ENCODE measurements at places on chromosomes 11 and 22.

DNA sequence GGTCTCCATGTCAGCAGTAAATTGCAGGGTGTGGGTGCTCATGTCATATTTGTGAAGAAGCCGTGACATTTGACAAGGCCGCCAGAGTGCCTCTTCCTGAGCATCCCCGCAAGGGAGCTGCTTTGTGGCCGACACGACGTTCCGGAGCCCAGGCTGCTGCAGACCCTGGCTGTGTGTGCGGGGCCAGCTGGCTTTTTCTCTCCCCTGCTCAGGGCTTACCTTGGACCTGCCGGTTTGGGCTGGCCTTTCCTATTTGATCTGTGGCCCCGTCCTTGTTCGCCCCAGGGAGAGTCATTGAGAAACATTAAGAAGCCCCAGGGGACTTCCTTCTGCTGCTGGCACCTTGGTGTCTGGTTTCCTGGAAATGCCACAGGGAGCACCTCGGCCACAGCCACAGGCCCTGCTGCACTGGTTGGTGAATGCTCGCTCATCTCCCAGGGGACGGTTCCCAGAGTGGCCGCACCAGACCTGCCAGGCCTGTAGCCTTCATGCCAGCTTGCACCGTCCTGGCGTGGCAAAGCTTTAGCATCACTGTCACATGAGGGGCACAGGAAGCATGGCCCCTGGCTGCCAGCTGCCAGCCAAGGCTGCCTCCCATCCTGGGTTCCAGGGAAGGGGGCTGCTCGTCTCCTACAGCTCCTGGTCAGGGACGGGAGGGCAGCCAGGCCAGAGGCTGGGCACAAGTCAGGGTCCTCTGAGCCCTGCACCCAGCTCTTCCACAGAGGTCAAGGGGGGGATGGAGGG is 5.4 kb downstream of the GRK2 start:
- DNase-seq, result no peak

DNA sequence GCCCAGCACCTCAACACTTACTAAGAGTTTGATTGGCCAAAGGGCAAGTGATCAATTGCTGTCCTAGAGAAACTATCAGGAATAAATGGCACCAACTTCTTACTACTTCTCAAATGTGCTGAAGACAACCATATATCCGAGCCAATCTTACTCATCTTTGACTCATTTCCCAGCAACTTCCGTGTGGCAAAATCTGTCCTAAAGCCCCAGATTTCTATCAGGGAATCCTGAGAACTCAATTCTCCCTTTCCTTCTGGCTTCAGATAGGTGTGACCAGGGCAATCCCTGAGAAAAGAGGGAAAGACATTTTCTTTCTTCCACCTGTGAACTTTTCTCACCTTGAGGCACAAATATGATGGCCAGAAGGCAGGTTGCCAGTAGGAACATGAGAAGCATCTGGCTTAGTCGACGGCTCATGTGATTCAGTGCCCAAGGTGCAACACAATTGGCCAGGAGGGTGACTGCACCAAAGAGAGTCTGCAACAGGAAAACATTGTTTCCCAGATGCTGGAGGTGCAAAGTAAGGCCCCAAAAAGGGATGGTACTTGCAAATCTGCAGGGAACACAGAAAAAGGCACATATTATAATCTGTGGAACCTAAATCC is 21.8 kb upstream of the SLC22A24 start:
- no peak for DNase-seq

DNA sequence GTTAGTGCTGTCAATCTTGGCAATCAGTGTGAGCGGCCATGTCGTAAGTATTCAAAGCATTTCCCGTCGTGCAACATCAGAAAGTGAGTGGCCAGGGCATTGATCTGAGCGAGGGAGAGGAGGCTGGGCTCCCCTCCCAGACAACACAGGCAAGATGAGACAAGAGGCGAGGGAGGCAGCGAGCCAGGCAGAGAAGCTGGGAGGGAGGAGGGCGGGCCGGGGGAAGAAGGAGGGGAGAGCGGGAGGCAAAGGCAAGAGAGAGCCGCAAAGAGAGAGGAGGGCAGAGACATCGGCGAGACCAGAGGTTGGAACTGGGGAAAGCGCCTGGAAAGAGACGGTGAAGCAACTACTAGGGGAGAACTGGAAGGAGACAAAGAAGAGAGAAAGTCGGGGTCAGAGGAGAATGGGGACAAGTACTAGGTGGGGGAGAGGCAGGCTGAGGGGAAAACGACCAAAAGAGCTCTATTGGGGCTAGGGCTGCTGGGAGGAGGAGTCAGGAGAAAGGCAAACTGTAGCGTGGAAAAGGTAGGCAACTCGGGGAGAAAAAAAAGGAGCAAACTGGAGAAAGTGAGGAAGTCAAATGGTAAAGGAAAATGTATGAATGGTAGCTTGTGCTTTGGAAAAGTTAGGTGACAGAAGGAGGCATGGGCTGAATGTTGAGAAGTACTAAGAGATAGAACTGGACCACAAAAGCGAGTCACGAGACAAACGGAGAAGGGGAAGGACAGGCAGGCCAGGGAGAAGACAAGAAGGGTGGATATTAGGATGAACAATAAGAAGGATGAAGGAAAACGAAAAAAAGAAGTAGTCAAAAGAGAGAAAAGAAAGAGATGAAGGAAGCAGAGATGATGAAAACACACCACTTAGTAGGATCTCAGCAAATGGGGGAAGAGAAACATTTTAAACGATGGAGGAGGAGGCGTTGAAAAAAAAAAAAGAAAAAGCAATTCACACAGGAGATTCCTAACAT is 130.5 kb upstream of the C11orf58 start:
- peak; percentile 75 for DNase-seq

GRCh38 chr11:113363406-113363805 is 24.2 kb upstream of the ANKK1 start:
- no peak for DNase-seq

- DNase-seq, result no peak
Observed at GRCh38 chr11:100545556-100545955, 141.5 kb upstream of the ARHGAP42 start.

DNA sequence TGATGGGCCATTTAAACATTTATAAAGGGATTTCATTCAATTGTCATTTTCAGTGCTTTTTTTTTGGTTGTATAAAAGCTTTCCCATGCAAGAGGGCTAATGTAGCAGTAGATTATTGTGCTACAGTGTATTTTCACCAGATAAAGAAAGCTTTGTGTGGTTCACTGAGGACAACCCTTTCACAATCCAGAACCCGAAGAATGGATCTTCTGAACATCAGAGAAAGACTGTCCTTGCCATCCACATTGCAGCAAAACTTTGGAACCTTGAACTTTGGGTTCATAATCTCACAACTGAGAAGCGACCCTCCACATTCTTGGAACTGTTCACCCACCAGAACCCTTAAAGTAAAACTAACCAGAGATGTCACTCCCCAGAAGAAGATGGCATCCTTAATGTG is 9.3 kb downstream of the APOBEC3H start:
- DNase-seq, result no peak

DNA sequence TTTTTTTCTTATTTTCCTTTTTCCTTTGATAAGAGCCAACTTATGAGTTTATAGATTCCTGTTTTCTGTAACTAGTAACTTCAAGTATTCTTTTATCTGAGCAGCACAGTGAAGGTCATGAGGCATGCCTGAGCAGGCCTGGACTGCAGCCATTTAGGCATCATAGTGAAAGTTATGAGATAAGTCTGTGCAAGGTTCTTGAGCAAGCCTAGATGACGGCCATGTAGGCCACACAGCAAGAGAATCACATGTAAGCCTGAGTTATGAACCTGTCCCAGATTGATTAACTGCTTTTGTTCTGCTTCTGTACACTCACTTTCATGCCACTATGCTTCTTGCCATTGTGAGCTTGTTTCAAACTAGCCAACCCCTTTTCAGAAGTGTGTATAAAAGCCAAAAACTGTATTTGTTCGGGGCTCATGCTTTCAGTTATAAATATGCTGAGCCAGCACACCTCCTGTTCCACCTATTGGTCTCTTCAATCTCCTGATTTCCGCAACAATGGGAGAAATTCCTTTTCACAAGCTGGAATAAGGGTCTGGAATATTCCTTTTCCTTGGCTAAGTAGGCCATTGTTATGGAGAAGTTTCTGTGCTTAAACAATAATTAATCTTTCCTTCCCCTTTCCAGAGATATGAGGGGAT is 745.7 kb downstream of the FAM181B start:
- no peak for DNase-seq

DNA sequence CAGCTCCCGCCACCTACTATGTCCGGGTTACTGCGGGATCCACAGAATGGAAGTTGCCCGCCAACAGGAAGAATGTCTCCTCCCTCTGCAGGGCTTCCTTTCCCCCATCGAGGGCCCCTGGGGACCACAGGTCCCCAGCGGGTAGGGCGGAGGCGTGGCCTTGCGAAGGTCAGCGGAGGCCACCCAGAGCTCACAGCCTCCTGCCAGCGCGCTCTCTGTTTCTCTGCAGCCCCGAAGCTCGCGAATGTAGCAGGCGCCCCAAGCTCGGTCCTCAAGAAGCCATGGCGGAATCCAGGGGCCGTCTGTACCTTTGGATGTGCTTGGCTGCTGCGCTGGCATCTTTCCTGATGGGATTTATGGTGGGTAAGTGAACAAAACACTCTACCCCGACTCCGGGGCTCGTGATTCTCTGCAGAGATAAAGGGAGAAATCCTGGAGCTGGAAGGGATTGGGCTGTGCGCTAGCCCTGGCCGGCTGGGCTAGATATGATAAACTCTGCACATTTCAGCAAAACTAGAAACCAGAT is at the start of gene NAALAD2:
Gene NAALAD2 (plus strand): TSS at position 186 of the 526 bp plus-strand sequence. CDS start 96 bp downstream, at position 282.
- peak; percentile 23 for DNase-seq

DNA sequence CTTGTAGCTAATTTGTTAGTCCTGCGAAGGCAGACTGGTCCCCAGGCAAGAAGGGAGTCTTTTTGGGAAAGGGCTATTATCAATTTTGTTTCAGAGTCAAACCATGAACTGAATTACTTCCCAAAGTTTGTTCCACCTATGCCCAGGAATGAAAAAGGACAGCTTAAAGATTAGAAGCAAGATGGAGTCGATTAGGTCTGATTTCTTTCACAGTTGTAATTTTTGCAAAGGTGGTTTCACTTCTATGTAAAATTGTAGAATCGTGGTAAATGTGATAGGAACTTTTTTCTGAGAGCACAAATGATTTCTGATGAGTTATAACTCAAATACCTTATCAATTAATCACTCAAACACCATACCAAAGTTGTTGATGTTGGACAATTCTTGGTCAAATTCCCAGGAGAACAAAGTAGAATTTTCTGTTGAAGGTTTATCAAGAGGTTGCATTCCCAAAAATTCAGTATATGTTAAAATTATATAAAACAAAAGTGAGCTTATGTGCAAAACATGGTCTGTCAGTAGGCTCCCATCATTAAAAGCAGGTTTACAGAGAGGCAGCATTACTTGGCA is 2.9 kb upstream of the CTSC start:
- DNase-seq, result no peak

DNA sequence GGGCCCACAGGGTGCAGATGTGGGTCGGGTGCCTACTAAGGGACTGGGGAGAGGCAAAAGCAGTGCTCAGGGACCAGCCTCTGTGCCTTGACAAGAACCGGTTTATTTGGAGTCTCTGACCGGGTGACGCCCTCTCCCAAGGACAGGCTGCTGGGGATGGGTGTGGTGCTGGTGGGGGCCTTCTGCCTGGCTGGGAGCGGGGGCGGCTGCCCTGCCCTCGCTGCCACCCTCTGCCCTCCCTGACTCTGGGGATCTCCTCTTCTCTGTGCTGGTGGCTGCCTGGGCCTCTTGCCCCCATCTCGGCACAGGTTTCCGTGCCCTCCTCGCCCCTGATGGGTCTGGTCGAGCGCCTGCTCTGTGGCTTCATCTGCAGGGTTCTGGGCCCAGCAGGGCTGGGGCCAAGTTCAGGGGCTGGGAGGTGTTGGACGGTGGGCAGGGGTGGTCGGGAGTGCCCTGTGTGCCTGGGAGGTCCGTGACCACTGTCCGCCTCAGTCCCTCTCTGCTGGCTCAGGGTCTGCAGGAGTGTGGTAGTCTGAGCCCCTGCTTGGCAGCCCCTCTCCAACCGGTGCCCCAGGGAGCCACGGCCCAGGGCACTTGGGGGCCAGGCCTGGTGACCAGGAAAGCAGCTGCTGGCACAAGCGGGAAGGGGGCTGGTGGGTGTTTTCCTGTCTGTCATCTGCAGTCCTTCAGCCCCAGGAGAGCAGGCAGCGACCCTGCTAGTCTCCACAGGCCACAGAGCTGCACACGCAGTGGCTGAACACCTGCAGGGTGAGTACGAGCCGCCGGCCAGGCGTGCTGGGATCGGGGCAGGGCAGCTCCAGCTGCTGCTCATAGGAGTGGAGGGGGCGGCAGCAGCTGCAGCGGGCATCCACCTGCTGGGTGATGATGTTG is 23.5 kb downstream of the MUC6 start:
- no peak for DNase-seq

DNA sequence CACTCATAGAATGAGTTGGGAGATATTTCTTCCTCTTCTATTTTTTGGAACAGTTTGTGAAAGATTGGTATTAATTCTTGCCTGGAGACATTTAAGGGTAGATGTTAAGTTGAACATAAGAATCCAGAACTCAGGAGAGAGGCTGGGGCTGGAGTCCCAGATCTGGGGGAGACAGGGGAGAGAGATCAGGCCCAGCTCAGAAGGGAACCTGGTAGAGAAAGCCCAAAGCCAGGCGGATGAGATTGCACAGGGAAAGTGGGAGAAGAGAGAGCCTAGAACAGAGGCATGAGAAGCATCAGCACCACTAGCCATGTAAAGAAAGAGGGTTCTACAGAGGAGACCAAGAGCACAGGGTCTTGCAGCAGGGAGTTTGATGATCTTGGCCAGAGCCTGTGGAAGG is 13.0 kb upstream of the GNAZ start:
- no peak for DNase-seq

- DNase-seq, result no peak
Observed at GRCh38 chr11:119081682-119082260, 2.9 kb upstream of the HMBS start.

DNA sequence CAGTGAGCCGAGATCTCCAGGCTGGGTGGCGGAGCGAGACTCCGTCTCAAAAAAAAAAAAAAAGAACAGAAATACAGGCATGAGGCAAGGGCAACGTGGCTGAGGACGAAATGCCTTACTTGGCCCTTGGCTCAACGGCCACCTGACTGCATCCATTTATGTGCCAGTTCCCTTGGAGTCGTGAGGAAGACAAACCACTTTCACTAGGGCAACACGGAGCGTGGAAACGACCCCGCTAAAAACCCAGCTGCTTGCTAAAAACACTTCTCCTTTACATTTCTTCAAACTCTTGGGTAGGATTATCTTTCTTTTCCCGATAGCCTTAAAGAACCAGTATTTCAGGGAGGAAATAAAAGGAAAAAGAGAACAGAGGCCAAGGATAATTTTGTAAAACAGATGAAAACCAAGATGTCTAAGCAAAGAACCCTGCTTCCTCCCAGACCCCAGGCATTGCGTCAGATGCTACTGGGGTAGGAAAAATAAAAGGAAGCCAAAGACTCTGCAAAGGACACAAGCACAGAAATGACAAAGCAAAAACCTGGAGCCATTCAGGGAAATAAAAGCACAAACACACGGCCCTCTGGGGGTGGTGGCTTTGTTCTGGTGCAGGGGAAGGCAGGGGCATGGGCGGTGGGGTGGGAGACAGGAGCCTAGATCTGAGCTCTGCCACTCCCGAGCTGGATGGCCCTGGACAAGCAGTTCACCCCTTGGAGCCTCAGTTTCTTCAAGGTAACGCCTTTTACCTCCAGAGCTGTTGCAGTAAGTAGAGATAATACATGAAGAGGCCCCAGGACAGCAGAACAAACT is 37.0 kb downstream of the PC start:
- DNase-seq, result no peak
